ENCODE measurements at places on chromosomes 5 and 9.

DNA sequence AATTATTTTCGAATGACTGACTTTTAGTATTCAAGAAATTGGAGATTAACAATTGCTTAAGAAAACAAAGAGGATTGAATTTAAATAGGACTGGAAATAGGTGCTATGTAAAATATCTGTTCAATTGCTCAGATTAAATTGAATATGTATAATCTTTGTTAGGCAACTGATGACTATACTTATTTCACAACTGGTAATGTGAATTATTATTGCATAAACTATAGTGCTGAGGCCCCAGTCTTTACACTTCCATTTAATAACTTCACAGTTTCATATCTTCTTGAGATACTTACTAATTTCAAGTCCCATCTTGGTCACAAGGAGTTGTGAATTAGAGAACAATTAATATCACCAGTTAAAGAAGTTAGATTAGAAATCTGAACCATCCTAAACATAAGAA lies 16.7 kb downstream of the CEP78 start:
- DNase-seq: no peak

GRCh38 chr5:67870662-67871061 lies 344.9 kb upstream of the PIK3R1 start:
- DNase-seq: no peak

- DNase-seq: no peak
Measured at GRCh38 chr5:8521991-8522390, 653.0 kb downstream of the MTRR start.

- DNase-seq: no peak
Measured at GRCh38 chr5:139725073-139725830, 70.4 kb upstream of the PSD2 start.

DNA sequence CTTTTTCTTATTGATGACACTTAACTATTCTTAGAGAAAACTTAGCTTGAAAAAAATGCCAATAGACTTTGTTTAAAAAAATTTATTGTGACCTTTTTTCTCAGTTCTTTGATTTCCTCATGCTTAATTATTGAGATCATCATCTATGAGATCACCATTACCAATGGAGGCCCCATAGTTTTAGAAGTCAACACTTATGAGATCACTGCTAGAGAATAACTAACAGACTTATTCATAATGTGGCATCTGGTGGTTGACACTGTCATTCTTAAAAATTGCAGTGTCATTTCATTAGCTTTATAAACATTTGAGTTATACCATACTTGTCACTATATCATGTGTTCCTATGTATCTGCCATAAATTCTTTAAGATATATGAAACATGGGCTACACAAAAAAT lies 14.9 kb upstream of the FEM1C start:
- no peak for DNase-seq

DNA sequence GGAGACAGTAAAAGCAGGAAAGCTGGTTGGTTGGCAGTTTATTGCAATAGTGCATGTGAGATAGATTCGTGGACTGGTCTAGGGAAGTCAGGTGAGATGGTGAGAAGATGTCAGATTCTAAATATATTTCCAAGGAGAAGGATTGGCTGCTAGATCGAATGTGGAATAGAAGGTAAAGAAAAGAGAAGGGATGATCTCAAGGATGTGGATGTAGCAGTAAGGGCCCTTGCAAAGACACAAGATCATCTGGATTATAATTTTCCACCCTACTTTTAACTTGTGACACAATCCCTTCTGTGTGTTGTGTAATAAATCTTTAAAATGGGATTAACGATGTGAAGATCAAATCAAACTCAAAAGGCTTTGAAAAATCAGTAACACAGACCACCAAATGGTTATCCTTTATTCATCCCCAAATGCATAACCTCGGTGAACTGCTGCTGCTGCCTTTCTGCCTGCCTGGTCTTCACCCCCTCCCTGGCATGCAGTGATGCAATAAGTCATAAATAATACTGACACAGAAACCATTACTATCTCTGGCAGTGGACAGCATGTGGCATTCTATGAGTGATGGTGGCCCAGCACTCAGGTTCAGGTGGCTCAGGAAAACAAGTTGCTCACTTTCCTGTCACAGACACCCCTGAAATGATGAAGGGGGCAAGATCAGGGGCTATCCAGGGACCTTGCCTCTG lies 178.4 kb downstream of the FAM114A2 start:
- no peak for DNase-seq

GRCh38 chr5:172906436-172906835 lies 52.8 kb upstream of the RPL26L1 start:
- DNase-seq: no peak

GRCh38 chr5:23755906-23756305 lies 248.5 kb downstream of the PRDM9 start:
- no peak for DNase-seq

DNA sequence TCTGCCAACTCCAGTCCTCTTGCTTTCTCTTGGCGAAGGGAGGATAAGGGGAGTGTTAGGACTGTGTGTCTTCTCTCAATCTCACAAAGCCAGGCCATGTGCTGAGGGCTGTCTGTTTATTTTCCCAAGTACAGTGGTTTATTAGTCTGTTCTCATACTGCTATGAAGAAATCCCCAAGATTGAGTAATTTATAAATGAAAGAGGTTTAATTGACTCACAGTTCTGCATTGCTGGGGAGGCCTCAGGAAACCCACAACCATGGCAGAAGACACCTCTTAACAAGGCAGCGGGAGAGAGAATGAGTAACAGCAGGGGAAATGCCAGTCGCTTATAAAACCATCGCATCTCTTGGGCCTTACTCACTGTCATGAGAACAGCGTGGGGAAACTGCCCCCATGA lies 36.2 kb upstream of the CKS2 start:
- peak; percentile 99 for DNase-seq

DNA sequence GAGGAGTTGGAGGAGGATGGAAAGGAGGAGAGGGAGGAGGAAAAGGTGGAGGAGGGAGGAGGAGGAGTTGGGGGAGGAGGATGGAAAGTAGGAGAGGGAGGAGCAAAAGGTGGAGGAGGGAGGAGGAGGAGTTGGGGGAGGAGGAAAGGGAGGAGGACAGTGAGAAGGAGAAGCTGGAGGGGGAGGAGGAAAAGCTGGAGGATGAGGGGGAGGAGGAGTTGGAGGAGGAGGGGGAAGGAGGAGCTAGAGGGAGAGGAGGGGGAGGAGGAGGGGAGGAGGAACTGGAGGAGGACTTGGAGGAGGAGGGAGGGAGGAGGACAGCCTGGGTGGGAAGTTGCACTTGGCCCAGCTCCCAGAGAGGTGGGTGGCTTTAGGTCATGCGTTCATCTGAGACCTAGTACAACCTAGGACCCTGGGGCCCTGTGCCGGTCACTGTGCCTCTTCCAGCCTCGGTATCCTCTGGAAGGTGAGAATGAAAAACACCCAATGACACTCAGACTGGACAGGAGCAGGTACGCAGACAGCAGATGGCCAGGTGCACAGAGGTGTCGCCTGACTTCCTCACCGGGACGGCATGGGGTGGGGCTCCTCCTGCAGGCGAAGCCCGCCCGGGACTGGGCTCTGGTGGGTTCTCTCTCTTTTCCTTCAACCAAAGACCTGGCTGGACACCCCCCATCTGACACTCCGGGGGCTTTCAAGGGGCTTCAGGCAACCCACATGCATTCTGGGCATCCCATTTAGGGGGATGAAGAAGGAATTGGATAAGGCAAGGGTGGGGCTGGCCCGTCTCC lies 12.2 kb upstream of the SLC2A6 start:
- DNase-seq: no peak

DNA sequence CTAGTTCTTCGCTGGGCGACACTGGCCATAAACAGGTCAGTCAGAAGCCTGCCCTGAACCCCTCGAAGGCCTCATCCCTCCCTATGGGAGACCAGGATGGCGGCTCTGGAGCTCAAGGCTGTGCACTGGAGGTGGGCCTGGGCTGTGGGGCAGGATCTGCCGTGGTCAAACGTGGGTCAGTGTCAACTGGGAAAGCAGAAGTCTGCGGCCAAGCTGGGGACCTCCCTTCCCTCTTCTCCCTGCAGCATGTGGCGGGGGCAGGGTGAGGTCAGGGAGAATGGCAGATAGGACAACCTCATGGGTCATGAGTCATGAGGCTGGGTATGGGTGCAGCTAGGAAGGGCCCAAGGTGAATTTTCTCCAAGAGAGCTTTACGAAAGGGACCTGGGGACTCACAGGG lies 132.9 kb downstream of the RXRA start:
- no peak for DNase-seq

DNA sequence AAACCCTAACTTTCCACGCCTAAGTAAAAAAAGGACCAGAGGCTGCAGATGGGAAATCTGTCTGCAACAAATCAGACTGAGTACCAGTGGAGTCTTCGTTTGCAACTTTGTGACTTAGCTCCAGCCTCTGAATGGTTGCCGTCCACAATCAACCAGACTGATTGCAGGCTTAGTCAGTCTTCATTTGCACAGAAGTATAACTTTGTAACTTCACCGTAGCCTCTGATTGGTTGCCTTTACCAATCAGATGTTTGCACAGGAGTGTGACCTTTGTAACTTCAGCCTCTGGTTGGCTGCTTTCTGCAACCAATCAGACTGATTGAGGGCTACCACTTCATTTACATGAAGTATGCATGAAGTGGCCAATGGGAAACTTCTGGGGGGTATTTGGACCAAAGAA lies 53.7 kb downstream of the TGFBR1 start:
- no peak for DNase-seq

DNA sequence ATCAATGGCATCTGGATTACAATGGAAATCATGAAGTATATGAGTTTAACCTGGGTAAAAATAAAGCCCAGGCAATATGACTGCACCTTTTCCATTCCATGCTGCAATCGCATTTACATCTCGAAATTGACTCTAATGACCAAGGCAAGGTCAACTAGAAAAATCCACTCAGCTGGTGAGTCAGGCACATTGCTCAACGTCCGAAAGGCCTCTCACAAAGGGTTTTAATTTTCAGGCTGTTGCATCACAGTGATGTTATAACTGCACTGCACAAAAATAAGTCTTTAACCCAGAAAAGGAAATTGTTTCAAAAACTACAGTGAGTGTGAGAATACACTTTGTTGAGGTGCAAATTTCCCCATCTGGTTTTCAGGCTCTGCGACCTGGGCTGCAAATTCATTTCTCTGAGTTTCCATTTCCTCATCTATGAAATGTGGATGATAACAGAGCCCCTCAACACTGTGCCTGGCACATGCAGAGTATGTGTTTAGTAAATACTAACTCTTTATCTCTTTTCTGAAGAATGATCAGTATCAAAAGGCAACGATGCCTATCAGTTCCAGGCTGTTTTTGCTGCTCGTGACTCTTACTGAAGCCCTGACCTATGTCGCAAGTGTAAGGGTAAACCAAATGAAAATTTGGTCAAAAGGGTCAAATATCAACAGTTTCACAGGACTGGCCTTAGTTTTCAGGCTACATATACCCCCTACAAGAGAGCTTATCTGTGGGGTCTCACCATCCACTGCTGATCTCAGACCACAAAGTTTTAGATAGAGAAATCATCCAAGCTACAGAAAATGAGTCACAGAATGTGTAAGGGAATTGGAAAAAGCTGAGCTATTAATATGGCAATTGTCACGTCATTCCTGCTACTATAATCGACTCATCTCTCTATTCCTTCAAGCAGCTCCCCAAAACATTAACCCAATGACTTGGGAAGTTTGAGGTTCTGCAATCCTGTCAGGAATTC lies 4.1 kb downstream of the NFIL3 start:
- DNase-seq: peak; percentile 90

GRCh38 chr9:123864251-123864650 lies 65.7 kb downstream of the DENND1A start:
- DNase-seq: no peak

DNA sequence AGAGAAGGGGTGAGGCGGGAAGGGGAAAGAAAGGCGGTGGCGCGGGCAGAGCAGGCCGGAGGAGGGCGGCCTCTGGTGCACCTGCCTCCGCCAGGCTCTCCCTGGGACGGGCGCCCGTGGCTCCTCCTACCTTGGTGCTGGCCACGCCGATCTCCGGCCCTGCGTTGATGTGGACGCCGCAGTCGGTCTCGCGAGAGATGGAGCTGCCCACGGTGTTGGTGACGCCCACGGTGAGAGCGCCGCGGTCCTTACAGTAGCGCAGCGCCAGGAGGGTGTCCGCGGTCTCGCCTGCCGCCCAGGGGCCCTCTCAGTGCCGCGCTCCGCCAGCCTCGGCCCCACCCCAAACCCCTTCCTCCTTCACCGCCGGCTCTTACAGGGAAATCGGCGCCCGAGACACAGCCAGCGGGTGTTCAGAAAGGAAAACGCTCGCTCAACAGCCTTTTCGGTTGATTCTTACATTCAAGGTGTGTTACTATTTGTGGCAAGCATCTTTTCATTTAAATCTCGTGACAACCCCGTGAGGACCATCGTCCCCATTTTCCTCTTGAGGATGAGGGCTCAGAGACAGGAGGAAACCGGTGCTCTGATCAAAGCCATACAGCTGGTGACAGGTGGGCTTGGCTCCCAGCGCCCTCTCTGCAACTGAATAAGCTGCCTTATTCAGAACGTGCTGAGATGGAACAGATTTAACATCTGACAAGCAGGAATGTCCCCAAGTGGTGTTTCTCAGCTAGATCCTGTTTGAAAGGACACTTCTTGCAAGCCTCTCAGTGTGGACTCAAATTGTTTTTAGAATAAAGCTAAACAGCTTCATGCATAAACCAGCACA lies 22.0 kb upstream of the MAPK9 start:
- DNase-seq: no peak

GRCh38 chr9:36046923-36047322 lies 10.2 kb downstream of the RECK start:
- no peak for DNase-seq

GRCh38 chr5:50874306-50875001 lies 208.0 kb downstream of the PARP8 start:
- DNase-seq: no peak

DNA sequence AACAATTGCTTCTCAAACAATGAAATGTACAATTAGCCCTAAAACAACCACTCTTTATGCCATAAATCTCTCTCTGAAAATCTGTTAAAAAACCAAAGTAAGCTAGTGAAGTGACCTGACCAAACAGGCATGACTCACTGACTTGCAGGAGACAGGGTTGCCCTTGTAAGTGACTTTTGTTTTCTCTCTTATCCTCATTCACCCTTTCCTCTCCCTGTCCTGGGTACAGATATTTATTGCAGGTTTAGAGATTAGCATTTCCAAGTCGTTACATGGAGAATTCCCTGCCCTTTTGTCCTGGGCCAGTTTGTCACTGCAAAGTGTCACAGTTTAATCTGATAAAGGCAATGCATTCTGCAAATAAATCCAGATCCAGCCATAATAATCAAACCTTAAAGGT lies 484.2 kb downstream of the IRX1 start:
- peak; percentile 25 for DNase-seq
